Fibroblast of skin of right quadriceps (primary cell): ENCODE measurements at places on chromosomes 13 and 19.

DNA sequence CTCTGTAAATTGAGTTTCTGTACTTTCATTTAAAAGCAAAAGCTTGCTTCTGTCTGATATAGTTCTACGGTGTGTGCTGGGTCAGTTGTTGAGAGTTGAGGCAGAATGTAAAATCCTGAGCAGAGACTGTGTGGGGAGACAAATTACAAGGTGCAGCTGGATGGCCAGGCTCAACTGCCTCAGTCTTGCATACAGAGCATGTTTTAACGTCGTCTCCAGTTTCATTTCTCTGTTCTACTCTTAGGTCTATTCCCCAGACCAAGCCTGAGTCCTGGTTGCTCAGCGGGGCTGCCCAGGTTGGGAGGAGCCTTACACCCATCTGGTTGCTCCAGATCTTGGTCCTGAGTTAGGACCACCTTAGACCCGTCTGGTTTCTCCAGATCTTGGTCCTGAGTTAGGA lies 54.4 kb upstream of the MEDAG start:
- no peak for DNase-seq

GRCh38 chr19:35596366-35596999 lies 10.5 kb downstream of the PMIS2 start:
- peak; percentile 6 for DNase-seq

DNA sequence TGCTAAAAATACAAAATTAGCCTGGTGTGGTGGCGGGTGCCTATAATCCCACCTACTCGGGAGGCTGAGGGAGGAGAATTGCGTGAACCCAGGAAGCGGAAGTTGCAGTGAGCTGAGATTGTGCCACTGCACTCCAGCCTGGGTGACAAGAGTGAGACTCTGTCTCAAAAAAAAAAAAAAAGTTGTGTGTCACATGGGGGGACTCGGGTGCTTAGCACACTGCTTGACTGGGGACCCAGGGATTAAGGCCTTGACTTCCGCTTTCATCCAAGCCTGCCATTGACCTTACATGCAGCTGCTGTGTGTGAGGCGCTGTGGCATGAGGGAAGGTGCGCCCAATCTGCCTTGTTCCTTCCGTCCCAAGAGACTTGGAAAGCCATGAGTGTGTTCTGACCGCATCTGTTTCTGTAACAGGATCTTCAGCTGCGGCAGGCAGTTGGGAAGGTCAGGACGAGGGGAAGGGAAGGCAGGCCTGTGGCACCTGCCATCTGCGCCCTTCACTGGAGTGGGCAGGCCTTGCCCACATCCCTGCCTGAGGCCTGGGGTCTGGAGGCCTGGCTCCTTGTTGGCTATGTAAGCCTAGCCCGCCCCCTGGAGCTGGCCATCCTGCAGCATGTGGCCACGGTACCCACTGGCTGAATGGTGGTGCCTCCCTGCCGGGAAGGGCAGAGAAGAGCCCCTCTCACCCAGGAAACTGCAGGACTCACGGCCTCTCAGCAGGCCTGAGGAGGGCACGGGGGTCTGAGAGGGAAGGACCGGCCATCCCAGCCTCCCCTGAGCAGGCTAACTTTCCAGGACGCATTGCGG lies 23.0 kb downstream of the PPP1R37 start:
- no peak for DNase-seq

DNA sequence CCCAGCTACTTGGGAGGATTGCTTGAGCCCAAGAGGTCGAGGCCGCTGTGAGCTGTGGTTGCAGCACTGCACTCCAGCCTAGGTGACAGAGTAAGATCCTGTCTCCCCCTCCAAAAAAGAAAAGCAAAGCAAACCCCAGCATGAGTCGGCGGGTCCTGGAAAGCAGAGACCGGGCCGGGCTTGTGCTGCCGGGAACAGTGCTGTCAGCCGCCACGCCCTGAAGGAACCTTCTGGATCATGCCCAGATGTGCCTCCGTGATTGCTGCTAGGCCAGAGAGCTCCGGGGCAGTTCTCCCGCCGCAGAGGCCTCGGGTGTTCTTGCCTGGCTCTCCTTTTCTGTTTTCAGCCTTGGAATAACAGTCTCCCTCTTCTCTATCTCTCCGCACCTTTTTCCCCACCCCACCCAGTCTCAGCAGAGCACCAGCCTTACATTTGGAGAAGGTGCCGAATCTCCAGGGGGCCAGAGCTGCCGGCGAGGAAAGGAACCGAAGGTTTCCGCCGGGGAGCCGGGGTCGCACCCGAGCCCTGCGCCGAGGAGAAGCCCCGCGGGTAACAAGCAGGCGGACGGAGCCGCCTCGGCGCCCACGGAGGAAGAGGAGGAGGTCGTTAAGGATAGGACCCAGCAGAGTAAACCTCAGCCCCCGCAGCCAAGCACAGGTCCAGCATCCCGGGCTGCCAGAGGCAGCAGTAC lies 181.9 kb downstream of the STK24 start:
- no peak for DNase-seq

- DNase-seq = peak; percentile 94
Observed at GRCh38 chr13:42821437-42821836, 40.1 kb downstream of the FAM216B start.

- DNase-seq = peak; percentile 88
Observed at GRCh38 chr13:24032252-24032651, 128.3 kb upstream of the SPATA13 start.
